MCF 10A (cell line): ENCODE measurements at places on chromosomes 4 and X.

GRCh38 chr4:158588777-158589176, 67.1 kb downstream of the RXFP1 start:
- no peak for DNase-seq

GRCh38 chr4:36763814-36764213, 480.7 kb upstream of the NWD2 start:
- no peak for DNase-seq

- DNase-seq, result no peak
Observed at GRCh38 chrX:6989858-6990257, 157.7 kb upstream of the STS start.

DNA sequence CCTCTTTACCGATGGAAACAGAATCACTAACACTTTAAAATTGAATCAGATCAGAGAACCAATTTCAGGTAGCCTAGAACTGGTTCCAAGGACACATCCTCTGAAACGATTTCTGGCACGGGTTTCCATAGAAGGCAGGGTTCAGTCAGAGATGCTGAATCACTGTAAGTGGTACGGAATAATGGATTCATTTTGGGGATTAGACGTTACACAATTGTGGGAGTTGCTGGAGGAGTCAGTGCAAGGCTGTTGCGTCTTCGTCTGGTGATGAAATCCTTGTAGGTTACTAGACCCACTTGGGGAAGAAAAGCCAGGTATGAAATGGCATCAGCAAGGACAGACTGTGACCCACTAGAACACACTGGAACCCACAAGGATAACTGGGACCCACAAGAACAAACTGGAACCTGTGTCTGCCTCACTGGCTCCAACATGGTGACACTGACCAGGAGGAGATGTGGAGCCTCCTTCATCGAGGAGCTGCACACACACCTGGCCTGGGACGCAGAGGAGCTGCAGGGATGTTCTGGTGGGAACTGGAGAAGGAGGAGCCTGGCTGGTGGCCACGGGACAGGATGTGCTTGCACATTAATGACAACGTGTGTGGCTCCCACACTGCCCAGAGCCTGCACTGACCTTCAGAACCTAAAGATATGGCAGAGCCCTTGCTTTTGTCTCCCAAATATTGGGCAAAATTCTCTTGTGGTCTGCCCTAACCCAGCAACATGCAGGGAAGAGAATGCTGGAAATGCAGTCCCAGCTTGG, 105.1 kb downstream of the TRAPPC11 start:
- peak; percentile 83 for DNase-seq
